ENCODE measurements at places on chromosomes 6 and 20.

GRCh38 chr20:24261351-24261750 lies 208.1 kb upstream of the SYNDIG1 start:
- DNase-seq = no peak

- DNase-seq = no peak
Observed at GRCh38 chr6:154786144-154786868, 53.1 kb downstream of the SCAF8 start.

DNA sequence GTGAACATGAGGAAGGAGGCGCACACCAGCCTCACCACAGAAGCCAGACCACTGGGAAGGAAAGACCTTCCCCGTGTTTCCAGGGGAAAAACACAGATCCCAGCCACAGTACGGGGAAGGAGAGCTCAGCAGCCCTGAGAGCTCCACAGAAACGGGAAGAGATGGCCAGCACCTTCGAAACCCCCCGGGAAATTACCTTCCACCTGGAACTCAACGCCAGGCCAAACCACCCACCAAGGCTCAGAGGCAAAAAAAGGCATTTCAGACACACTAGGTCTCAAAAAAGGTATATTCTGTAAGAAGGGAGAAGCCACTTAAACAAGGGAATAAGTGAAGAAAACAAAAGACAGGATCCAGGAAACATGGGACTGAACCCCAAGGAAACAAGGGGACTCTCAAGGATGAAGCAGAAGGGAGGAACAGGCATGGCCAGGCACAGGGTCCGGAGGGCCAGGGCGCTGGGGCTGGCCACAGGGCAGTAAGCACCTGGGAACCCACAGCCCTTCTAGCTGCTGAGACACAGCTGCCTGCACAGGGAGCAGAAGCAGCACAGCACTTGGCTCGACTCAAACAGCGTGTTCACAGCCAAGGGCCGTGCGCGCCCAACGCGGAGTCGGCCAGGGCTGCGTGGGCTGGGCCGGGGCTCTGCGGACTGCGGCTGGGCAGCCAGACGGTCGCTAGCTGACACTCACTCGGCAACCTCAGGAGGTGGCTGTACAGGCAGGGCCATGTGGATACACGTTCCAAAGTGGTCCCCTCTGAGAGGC lies 44.6 kb downstream of the TAF4 start:
- DNase-seq = no peak

DNA sequence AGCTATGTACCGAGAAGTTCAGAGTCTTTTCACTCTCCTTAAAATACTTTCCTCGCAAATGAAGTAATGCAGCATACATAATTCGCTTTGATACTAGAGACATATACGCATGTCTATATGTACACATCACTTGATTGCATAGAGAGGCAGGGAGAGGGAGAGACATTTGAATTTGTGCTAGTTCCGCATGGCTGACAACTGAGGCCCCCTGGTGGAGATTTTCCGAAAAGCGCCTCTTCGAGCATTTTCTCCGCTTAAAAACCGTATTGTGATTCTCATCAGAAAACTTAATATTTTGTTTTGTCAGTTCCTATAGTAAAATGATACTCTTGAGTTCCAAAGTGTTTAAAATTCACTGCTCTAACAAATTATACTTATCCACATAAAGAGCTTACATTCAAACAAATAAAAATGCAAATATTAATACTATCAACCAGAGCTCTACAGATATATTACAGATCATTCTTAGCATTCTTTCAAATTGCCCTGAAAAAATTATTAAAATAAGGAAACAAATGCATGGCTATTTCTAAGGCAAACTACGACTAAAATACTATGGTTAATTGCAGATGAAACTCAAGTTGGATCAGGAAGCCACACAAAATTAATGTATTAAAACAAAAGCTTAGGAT lies 637 bp downstream of the MYLK4 start:
- peak; percentile 82 for DNase-seq

GRCh38 chr6:13941902-13942301 lies 17.1 kb downstream of the RNF182 start:
- DNase-seq = no peak

- no peak for DNase-seq
Observed at GRCh38 chr6:126480268-126480667, 140.4 kb downstream of the CENPW start.

- DNase-seq = no peak
Observed at GRCh38 chr20:31849306-31849930, 4.0 kb upstream of the FOXS1 start.

GRCh38 chr6:127365874-127366273 lies 22.5 kb upstream of the ECHDC1 start:
- DNase-seq = no peak

- no peak for DNase-seq
Observed at GRCh38 chr6:36829919-36830544, 9.2 kb downstream of the CPNE5 start.

GRCh38 chr6:5898102-5898501 lies 108.6 kb downstream of the NRN1 start:
- DNase-seq = no peak

GRCh38 chr20:60007464-60007863 lies 49.2 kb downstream of the CDH26 start:
- DNase-seq = no peak

DNA sequence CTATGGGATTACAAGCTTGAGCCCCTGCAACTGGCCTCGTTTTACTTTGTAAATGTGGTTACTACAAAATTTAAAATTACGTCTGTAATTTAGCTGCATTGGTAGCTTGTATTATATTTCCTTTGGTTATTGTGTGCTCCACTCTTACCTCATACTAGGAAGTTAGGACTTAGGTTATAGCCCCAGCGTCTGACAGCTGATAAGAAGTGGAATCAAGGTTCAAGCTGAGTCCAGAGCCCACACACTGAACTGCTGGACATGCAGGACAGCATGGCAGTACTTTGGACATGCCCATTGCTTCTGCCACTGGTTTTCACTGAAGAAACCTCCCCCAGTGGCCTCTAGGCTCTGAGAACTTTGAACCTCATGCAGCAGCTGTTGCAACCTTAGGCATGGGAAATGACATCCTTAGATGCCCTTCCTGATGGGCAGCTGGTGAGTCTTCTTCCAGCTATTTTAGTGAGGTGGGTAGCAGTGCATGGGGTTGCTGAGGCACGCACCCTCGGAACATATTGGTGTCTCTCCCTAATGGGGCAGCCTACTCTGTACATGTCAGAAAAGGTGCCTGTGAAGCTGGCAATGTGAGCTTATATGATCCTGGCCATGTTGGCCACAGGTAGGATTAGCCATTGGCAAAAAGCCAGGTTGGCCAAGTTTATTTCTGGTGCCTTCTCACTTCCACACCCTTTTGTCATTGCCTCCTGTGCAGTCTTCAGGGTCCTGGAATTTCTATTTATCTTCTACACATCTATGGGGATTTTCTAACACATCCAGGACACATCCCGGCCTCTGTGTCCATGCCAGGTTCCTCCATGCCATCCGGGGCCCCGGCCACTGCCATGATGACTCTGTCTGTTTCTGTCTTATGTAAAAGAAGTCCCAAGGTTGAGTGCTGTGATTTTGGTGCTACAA lies 85.3 kb downstream of the CDS2 start:
- DNase-seq = no peak

- no peak for DNase-seq
Observed at GRCh38 chr6:7879043-7879442, 31.5 kb downstream of the TXNDC5 start.

- DNase-seq = no peak
Observed at GRCh38 chr6:35943390-35943789, 22.5 kb upstream of the SRPK1 start.

- DNase-seq = no peak
Observed at GRCh38 chr6:135438907-135439535, 58.5 kb downstream of the AHI1 start.

DNA sequence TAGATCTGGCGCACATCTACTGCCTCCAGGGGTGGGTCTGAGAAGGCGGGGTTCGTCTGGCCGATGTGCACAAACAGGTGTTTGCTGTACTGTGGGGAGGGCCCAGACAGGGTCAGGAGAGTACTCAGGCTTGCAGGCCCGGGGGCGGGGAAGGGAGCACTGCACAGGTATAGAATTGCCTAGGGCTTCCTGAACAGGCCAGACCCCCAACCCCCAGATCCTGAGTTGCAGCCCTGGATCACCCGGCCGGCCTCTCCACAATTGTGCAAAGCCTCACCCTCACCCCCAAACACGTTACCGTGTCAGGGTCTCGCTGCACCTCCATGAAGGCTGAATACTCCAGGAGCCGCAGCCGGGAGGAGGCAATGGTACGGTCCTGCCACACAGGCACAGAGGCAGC lies 7.8 kb downstream of the RPL10A start:
- DNase-seq = no peak

GRCh38 chr6:98037571-98037970 lies 754.6 kb upstream of the MMS22L start:
- DNase-seq = no peak

DNA sequence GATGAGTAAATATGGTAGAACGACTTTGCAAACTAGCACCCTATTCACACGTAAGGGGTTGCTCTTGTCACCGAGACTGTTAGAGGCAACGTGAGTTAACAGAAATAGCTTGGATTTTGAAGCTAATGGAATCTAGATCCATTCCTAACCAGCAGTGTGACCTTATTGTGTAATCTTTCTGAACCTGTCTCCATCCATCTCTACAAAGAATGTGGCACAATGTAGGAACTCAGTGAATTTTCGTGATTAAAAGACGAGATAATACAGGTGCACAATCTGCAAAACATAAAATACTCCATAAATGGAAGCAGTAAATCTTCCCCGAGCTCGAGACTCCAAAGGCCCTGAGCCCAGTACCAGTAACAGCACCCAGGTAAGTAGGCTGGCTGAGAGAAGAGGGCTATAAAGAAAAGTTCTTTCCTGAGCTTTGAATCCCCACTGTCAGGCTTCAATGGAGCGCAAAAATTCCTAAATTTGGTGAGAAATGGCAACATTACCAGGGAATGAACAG lies 801 bp upstream of the KIFC1 start:
- no peak for DNase-seq

- DNase-seq = peak; percentile 39
Observed at GRCh38 chr6:15246666-15247499, 1.0 kb downstream of the JARID2 start.

- DNase-seq = peak; percentile 70
Observed at GRCh38 chr20:1844325-1845162, 50.7 kb upstream of the SIRPA start.

- peak; percentile 75 for DNase-seq
Observed at GRCh38 chr6:119742188-119742803, 392.7 kb upstream of the MAN1A1 start.

- no peak for DNase-seq
Observed at GRCh38 chr6:126643352-126643751, 303.4 kb downstream of the CENPW start.

GRCh38 chr6:21610341-21610740 lies 16.8 kb downstream of the SOX4 start:
- DNase-seq = no peak

GRCh38 chr6:47197682-47198640 lies 111.7 kb downstream of the TNFRSF21 start:
- no peak for DNase-seq

GRCh38 chr20:50353289-50353961 lies 156.8 kb upstream of the PTPN1 start:
- DNase-seq = no peak

GRCh38 chr6:149013586-149014344 lies 266.9 kb downstream of the UST start:
- no peak for DNase-seq

GRCh38 chr6:21375151-21376116 lies 218.1 kb upstream of the SOX4 start:
- DNase-seq = no peak

DNA sequence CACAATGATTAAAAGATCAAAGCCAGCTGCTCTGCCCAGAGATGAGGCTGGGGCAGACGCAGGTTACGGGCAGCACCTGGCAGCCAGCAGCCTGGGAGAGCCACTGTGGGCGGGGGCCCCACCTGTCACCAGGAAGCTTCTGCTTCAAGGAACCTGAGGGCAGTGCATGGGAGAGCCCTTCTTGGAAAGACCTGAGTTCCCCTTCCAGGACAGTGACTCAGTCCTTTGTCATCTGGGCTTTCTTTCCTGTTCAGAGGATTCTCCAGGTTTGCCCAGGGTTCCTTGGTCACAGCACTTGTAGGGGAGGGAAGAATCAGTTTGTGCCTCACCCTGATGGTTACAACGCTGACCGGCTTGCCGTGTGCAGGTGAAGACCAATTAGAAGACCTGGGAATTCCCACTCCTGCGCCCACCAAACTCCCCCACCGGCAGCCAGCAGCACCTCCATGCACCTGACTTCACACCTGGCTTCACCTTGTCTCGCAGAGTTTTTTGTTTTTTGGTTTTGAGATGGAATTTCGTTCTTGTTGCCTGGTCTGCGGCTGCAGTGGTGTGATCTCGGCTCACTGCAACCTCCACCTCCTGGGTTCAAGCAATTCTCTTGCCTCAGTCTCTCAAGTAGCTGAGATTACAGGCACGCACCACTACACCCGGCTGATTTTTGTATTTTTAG lies 2.0 kb downstream of the ZBP1 start:
- DNase-seq = peak; percentile 36

DNA sequence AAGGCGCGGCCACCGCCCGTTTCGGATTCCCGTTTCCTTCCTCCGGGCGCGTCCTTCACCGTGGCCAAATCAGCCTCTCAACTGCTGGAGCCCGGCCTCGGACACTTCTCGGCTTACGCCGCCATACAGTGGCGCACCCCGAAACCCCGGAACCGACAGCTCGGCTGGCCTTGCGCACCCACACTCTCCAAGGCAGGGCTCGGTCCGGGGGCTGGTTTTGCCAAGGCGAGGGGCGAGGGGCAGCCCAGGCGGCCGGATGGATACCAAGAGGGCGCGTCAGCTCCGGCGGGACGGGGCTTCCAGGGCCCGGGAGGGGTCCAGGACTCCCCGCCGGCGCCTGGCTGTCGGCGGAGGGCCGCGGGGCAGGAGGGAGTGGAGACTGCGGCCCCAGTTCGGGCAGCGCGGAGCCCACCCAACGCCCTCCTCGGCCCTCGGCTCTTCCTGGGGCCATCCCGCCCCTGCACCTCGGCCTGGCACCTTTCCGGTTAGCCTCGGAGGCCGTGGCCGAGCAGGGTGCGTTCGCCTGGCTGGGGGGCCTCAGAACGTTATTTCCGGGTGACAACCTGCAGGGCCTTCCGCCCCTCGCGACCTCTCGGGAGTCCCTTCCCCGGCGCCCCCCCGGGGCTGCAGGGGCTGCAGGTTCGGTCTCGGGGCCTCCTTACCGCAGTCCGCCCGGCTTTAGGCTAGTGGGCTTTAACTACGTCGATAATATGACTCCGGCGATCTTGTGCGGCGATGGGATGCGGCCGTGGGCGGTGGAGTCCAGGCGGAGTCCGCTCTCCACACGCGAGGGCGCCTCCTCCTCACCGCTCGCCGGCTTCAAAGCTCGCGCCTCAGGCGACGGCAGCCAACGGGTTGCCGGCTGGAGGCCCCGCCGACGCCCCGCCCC lies 697 bp upstream of the CEP43 start:
- peak; percentile 28 for DNase-seq

DNA sequence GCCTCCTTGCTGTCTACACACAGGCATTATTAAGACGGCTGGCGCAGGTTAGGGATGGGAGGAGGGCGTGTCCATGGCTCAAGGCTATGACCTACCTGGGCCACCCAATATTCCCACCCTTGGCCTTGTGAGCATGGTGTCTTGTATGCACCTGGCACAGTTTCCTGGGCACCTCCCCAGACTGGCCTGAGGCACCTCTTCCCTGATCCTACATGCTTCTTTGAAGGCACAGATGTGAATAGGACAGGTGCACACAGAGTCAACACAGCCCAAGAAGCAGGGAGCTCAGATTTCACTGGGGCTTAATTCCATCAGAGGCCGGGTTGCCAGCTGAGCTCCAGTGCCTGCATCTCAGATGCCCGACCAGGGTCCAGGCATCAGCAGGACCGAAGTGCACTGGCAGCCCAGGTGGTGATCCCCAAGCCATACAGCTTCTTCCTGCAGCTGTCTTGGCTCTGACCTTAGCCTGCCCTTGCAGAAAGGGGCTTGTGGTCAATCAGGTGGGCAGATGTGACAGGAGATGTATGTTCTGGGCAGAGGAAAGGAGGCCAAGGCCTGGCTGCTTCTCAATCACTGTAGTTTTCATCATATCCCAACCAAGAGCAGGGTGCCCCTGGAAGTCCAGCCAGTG lies 287.7 kb downstream of the CLIC5 start:
- DNase-seq = no peak

Data from activated CD4-positive, alpha-beta T cell treated with anti-CD3 and anti-CD28 coated beads for 48 hours (primary cell).